ENCODE measurements at places on chromosomes 7 and 10.

DNA sequence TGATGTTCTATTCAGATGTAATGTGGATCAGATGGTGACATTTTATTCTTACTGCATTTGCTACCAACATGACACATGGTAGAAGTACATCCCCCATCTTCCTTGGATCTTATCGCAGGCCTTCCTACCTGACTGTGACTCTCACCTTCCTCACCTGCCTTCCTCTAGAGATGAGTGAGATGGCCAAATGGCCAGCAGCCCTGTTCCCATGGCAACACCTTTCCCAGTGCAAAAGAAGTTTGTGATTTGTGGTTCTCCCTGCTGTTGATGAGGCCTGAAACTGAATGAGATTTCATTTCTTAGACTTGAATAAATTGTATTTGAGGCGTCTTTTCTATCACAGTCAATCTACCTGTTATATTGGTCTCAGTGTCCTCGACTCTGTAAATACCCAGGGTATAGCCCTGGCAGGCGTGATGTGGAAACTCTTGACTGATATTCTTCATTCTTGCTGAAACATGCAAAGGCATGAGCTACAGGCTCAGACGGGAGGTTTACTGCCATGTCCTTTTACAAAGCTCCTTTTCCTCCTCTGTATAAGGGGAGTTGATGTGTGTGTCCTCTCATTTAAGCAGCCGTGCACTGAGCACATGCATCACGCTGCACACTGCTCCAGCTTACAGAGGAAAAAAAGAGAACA lies 440.7 kb upstream of the AKR1E2 start:
- no peak for DNase-seq

- DNase-seq = no peak
These were observed 32.5 kb downstream of the GHRHR start for GRCh38 chr7:30996256-30996655.

GRCh38 chr7:92944633-92945032 lies 108.3 kb upstream of the CDK6 start:
- DNase-seq = no peak

DNA sequence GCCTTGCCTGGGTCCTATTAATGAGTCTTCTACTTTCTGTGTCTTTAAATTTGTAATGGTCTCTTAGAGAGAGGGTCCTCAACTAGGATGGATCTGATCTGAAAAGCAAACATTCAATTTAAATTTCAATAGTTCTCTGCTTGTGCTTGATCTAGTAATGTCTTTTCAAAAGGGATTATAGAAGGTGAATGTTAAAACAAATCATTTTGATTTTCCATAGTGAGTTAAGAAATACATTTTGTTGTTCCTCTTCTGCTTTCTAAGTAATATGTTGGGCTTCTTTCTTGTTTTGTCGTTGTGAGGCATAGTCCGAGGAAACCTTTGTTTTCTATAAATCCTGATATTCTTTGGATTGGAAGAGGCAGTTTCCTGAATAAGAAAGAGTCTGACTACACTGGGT lies 18.8 kb downstream of the NRF1 start:
- no peak for DNase-seq

- no peak for DNase-seq
These were observed 55.0 kb downstream of the CTTNBP2 start for GRCh38 chr7:117818232-117818631.

DNA sequence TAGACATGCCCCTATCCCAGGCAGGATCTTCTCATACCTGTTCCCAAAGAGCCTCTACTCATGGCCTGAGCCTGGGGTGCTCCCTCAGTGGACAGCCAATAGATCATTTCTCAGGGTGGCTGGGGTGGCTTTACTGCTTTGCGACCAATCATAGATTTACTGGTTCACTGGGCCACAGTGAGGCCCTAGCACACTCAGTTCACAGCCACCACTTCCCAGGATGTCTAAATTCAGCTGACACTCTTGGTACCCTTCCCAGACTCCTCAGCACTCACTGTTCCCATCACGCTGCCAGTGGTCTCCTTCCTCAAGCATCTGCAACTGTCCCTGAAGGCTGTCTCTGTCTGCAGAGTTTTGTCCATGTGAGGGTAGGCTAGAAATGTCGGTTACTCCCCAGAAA lies 50.6 kb downstream of the ARHGAP22 start:
- DNase-seq = no peak
